ENCODE measurements at places on chromosomes 3 and 15. TPM values are rescaled to one million over a fixed set of nuclear protein-coding genes. Genes with fewer than 3 reads are reported as not detected.

Gene STXBP5L
- not detected for total RNA-seq

Gene TEX55
- total RNA-seq = not detected

Gene ZNF774
- 1.1 TPM for total RNA-seq

- no peaks in the 10 kb centered on the region for H3K4me1 ChIP-seq
- no peaks in the 10 kb centered on the region for H3K36me3 ChIP-seq
- no peak overlapping the region for H3K4me3 ChIP-seq
- peak; percentile 56 for DNase-seq
Observed at GRCh38 chr15:65862682-65863081, 6.6 kb upstream of the RAB11A start.

GRCh38 chr3:195156286-195156890 lies 114.6 kb downstream of the XXYLT1 start:
- no peaks in the 10 kb centered on the region for H3K27me3 ChIP-seq
- H3K36me3 ChIP-seq = no peaks in the 10 kb centered on the region
- DNase-seq = no peak

DNA sequence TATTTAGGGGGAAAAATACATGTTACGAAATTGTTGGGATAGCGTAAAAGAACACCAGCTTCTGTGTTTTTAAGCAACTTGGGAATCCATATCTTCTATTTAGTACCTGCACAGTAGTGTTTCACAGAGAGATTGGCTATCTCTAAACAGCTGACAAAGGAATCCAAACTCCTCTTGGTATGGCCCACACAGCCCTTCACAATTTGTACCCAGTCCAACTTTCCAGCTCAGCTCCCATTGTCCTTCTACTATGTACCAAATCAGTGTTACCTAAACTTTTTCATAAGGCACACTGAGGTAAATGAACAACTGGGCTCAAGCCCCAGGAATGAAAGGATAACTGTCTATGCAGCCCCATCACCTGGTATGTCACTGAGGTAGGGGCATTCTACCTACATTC lies 61.9 kb downstream of the TNIK start:
- no peak overlapping the region for H3K27ac ChIP-seq
- H3K27me3 ChIP-seq = no peaks in the 10 kb centered on the region
- no peak for DNase-seq
- H3K4me3 ChIP-seq = no peak overlapping the region

DNA sequence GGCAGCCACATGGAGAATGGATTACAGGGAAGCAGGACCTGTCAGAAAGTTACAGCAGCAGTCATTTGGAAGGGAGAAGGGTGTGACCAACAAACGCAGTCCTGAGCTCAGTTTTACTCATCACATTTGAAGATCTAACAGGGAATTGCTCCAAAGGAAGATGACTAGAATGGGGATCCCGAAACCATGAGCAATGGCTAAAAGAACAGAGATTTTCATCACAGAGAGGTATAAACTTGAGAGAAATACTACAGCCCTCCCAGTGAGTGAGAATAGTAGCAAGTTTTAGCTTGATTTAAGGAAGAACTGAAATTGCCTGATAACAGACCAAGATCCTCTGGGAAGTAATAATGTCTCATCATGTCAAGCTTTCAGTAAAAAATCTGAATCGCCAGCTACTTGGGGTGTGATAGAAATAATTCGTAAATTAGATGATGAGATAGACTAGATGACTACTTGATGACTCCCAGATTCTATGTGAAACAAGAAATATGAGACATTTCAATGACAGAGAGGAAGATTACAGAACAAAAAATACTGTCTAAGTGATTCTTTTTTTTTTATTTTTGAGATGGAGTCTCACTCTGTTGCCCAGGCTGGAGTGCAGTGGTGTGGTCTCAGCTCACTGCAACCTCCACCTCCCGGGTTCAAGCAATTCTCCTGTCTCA lies 16.9 kb downstream of the CD47 start:
- H3K36me3 ChIP-seq = peaks cover 7% of the 10 kb centered on the region
- no peak overlapping the region for H3K27ac ChIP-seq
- H3K27me3 ChIP-seq = no peaks in the 10 kb centered on the region
- DNase-seq = peak; percentile 19
- H3K4me3 ChIP-seq = no peak overlapping the region
- no peaks in the 10 kb centered on the region for H3K4me1 ChIP-seq

- DNase-seq = no peak
- H3K27me3 ChIP-seq = peaks cover 18% of the 10 kb centered on the region
- no peaks in the 10 kb centered on the region for H3K36me3 ChIP-seq
- no peaks in the 10 kb centered on the region for H3K4me1 ChIP-seq
- no peak overlapping the region for H3K27ac ChIP-seq
Observed at GRCh38 chr15:66594344-66594743, 28.5 kb upstream of the LCTL start.

- H3K36me3 ChIP-seq = no peaks in the 10 kb centered on the region
- no peak for DNase-seq
- H3K4me1 ChIP-seq = peaks cover 36% of the 10 kb centered on the region
- no peak overlapping the region for H3K4me3 ChIP-seq
Observed at GRCh38 chr15:63373330-63373729, 8.3 kb downstream of the CA12 start.

- H3K4me1 ChIP-seq = no peaks in the 10 kb centered on the region
- no peak for DNase-seq
- H3K4me3 ChIP-seq = no peak overlapping the region
- H3K27ac ChIP-seq = no peak overlapping the region
- no peaks in the 10 kb centered on the region for H3K27me3 ChIP-seq
Observed at GRCh38 chr15:85961821-85962220, 117.8 kb upstream of the AGBL1 start.

- H3K4me1 ChIP-seq = peaks cover 41% of the 10 kb centered on the region
- no peaks in the 10 kb centered on the region for H3K36me3 ChIP-seq
- H3K27me3 ChIP-seq = no peaks in the 10 kb centered on the region
- DNase-seq = no peak
Observed at GRCh38 chr15:80494756-80495155, 90.6 kb downstream of the ARNT2 start.

DNA sequence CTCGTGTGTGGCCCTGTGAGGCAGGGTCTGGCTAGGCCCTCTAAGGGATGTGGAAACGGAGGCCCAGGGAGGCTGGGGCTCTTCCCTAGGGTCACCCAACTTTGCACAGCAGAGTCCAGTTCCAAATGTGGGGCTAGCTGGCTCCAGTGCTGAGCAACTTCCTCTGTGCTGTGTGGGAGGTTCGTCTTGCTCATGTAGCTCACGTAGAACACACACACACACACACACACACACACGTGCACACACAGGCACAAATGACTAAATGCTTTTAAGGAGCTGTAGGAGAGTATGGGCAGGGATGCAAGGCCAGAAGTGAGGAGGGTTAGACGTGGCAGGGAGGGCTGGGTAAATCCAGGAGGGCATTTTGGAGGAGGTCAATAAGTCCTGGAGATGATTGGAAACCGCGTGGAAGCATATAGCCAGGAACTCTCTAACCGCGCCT lies 213.8 kb downstream of the RPLP1 start:
- H3K36me3 ChIP-seq = no peaks in the 10 kb centered on the region
- peaks cover 82% of the 10 kb centered on the region for H3K27me3 ChIP-seq
- no peaks in the 10 kb centered on the region for H3K4me1 ChIP-seq
- H3K4me3 ChIP-seq = no peak overlapping the region

- H3K4me3 ChIP-seq = no peak overlapping the region
- peak; percentile 41 for DNase-seq
- H3K36me3 ChIP-seq = no peaks in the 10 kb centered on the region
- H3K27me3 ChIP-seq = peaks cover 39% of the 10 kb centered on the region
- no peaks in the 10 kb centered on the region for H3K4me1 ChIP-seq
Observed at GRCh38 chr3:122635789-122636188, 44.9 kb upstream of the PARP14 start.

GRCh38 chr3:141737093-141737492 lies 1.0 kb upstream of the RNF7 start:
- no peaks in the 10 kb centered on the region for H3K27me3 ChIP-seq
- no peak overlapping the region for H3K27ac ChIP-seq
- H3K4me1 ChIP-seq = peaks cover 7% of the 10 kb centered on the region
- no peak for DNase-seq
- no peaks in the 10 kb centered on the region for H3K36me3 ChIP-seq

- peak; percentile 11 for DNase-seq
- H3K4me1 ChIP-seq = peaks cover 7% of the 10 kb centered on the region
- no peak overlapping the region for H3K4me3 ChIP-seq
- H3K27ac ChIP-seq = no peak overlapping the region
- no peaks in the 10 kb centered on the region for H3K27me3 ChIP-seq
- peaks cover 1% of the 10 kb centered on the region for H3K36me3 ChIP-seq
Observed at GRCh38 chr15:94265982-94266381, 34.6 kb downstream of the MCTP2 start.

All from IMR-90 (cell line).